Urothelium cell line (cell line): ENCODE measurements at places on chromosomes 1 and 21.

GRCh38 chr1:32568929-32569328 lies 29.7 kb downstream of the ZBTB8A start:
- no peak for DNase-seq

DNA sequence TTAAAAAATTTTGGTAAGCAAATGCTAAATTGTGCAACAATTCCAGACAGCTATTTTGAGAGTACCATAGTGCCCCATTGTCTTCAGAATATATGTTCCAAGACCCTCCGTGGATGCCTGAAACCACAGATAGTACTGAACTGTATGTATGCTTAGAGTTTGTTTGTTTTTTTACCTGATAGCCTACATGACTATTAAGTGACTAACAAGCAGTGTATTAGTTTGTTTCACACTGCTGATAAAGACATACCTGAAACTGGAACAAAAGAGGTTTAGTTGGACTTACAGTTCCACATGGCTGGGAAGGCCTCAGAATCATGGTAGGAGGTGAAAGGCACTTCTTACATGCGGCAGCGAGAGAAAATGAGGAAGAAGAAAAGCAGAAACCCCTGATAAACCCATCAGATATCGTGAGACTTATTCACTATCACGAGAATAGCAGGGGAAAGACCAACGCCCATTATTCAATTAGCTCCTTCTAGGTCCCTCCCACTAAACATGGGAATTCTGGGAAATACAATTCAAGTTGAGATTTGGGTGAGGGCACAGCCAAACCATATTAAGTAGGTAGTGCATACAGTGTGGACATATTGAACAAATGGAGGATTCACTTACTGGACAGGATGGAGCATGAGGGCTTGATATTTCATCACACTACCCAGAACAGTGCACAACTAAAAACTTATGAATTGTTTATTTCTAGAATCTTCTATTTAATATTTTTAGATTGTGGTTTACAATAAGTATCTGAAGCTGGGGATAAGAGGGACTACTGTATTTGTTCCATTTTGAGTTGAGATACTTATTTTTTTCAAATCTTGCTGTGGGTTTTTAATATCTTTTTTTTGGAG lies 78.5 kb downstream of the LHX9 start:
- DNase-seq: no peak

DNA sequence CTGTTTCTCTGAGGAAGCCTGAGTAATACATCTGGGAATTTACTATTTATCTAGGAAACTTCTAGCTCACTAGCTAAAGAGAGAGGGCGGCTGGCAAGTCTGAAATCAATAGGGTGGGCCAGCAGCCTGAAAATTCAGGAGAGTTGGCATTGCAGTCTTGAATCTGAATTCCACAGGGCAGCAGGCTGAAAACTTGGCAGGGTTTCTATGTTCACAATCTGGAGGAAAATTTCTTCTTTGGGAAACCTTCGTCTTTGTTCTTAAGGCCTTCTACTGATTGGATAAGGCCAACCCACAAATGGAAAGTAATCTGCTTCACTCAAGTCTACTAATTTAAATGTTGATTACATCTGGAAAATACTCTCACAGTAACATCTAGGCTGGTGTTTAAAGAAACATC lies 101.0 kb upstream of the COG2 start:
- DNase-seq: no peak

GRCh38 chr1:193355626-193356025 lies 169.2 kb upstream of the B3GALT2 start:
- DNase-seq: no peak

DNA sequence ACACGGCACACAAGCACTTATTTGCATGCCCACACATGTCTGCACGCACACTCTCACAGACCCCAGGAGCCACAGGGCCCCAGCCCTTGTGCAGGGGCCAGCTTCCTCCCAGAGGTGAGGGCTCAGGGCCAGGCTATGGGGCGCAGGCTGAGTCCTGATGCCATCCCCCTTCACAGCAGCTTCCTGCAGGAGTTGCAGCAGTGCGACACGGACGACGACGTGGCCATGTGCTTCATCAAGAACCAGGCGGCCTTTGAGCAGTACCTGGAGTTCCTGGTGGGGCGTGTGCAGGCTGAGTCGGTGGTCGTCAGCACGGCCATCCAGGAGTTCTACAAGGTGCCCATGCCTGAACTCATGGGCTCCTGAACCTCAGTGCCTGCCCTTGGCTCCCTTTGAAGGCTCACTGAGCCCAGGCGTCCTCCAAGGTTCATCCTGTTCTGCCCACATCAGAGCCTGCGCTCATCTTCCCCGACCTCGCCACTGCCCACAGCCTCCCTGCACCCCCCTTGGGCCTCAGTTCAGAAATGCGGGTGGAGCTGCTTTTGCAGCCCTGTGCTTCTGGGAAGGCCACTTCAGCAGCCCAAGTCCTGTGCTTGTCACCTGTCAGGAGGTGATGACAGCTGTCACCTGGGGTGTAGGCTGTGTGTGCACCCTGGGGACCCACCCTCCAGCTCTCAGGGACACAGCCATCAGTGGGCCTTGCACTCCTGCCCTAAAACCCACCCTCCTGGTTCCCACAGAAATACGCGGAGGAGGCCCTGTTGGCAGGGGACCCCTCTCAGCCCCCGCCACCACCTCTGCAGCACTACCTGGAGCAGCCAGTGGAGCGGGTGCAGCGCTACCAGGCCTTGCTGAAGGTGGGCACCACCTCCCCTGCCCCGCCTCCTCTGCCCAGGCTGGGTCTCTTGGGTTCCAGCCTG lies 66.6 kb downstream of the TRIM11 start:
- no peak for DNase-seq

DNA sequence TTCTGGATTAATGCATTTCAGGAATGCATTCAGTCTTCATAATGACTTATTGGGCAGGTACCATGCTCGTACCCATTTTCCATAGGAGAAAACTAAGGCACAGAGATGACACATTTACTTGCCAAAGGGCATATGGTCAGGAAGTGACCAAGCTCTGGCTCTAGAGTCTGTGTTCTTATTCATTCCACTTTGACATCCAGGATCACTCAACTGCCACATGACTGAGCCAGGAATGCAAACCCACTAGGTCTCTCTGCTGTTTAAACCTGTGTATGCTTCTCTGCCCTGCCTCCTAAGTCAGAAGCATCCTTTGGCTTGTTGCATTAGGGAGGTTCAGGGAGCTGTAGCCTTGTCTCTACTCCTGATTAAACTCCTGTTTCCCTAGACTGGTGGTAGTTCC lies 7.5 kb downstream of the KAZN start:
- DNase-seq: no peak

- no peak for DNase-seq
Measured at GRCh38 chr1:204314893-204315658, 44.7 kb downstream of the PLEKHA6 start.

DNA sequence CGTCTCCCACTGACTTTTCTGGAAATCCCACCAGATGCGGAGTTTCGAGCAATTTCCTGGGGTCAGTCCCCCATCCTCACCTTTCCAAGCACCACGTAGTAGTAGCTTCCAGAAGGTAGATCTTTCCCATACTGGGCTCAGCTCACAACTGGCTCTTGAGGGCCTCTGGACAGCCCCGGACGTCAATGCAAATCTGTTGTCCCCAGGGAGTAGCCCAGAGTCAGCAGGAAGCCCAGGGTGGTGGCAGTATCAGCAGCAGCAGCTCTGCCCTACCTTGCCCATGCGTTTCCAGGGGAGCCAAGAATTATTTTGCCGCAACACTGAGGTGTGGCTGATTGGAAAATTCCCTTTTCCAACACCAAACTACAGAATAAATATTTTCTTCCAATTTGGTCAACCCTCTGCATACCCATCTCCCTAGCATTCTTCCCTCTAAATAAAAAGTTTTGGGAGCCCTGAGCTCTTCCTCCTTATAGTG lies 70.3 kb downstream of the CD46 start:
- DNase-seq: no peak
